Sigmoid colon (tissue), 7 donors: ENCODE measurements at places on chromosomes 2 and 18.

- H3K27ac ChIP-seq = no peak overlapping the region
- no peaks in the 10 kb centered on the region for H3K27me3 ChIP-seq
- H3K36me3 ChIP-seq = no peaks in the 10 kb centered on the region
- H3K4me3 ChIP-seq = no peak overlapping the region
- no peaks in the 10 kb centered on the region for H3K4me1 ChIP-seq
- no peak for DNase-seq
Observed at GRCh38 chr2:2926009-2926857, 451.4 kb downstream of the EIPR1 start.

DNA sequence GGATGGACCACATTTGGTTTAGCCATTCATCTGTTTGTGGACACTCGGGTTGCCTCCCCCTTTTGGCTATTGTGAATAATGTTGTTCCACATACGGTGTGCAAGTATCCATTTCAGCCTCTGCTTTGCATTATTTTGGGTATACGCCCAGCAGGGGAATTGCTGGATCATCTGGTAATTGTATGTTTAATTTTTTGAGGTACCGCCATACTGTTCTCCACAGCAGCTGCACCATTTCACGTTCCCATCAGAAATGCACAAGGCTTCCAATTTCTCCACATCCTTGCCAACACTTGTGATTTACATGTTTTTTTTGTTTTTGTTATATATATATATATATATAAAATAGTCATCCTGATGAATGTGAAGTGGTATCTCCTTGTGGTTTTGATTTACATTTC, 54.6 kb upstream of the TWIST2 start:
- H3K27me3 ChIP-seq = no peaks in the 10 kb centered on the region
- no peaks in the 10 kb centered on the region for H3K4me1 ChIP-seq
- no peak overlapping the region for H3K27ac ChIP-seq
- H3K4me3 ChIP-seq = no peak overlapping the region

GRCh38 chr2:979069-979928, 28.6 kb downstream of the SNTG2 start:
- H3K27me3 ChIP-seq = peaks cover 10% of the 10 kb centered on the region
- no peak for DNase-seq
- no peaks in the 10 kb centered on the region for H3K36me3 ChIP-seq
- no peaks in the 10 kb centered on the region for H3K4me1 ChIP-seq
- no peak overlapping the region for H3K27ac ChIP-seq
- no peak overlapping the region for H3K4me3 ChIP-seq

- H3K27ac ChIP-seq = no peak overlapping the region
- no peaks in the 10 kb centered on the region for H3K36me3 ChIP-seq
- no peak for DNase-seq
- no peak overlapping the region for H3K4me3 ChIP-seq
- no peaks in the 10 kb centered on the region for H3K27me3 ChIP-seq
Observed at GRCh38 chr18:3715231-3716080, 265.5 kb downstream of the TGIF1 start.

DNA sequence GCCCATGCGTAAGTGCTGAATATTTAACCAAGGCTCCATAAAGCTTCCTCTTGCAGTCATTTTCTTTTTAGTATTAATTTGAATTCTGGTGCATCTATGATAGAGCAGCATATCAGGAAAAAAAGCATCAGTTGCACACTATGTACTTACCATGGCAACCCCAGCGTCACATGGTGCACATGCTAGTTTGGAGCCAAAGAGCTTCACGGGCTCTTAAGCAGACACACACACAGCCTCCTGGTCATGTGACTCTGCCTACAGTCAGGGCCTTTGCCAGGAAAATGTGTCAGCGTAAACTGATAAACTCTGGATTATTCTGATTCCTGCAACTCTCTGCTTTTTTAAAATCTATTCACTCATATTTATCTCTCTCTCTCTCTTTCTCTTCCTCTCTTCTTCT, 30.2 kb downstream of the NYAP2 start:
- no peaks in the 10 kb centered on the region for H3K27me3 ChIP-seq
- DNase-seq = no peak
- no peaks in the 10 kb centered on the region for H3K4me1 ChIP-seq
- H3K4me3 ChIP-seq = no peak overlapping the region
- H3K36me3 ChIP-seq = no peaks in the 10 kb centered on the region

GRCh38 chr2:40240070-40240469, 211.8 kb downstream of the SLC8A1 start:
- peak; percentile 96 for DNase-seq
- H3K4me3 ChIP-seq = no peak overlapping the region
- no peaks in the 10 kb centered on the region for H3K36me3 ChIP-seq
- no peaks in the 10 kb centered on the region for H3K27me3 ChIP-seq
- H3K4me1 ChIP-seq = peaks cover 45% of the 10 kb centered on the region

DNA sequence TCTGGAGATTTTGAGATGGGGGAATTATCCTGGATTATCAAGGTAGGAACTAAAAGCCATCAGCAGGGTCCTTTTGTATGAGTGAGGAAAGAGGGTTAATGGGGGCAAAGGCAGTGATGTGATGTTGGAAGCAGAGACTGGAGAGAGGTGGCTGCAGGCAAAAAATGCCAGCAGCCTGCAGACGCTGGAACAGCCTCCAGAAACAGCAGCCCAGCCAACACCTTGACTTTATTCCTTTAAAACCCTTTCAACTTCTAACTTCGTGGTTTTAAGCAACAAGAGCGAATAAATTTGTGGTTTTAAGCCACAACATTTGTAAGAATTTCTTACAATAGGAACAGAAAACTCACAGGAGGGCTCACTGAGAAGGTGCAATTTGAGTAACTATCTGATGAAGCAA, 523.1 kb upstream of the HS6ST1 start:
- H3K4me1 ChIP-seq = no peaks in the 10 kb centered on the region
- H3K36me3 ChIP-seq = no peaks in the 10 kb centered on the region
- no peak overlapping the region for H3K4me3 ChIP-seq
- H3K27ac ChIP-seq = no peak overlapping the region

DNA sequence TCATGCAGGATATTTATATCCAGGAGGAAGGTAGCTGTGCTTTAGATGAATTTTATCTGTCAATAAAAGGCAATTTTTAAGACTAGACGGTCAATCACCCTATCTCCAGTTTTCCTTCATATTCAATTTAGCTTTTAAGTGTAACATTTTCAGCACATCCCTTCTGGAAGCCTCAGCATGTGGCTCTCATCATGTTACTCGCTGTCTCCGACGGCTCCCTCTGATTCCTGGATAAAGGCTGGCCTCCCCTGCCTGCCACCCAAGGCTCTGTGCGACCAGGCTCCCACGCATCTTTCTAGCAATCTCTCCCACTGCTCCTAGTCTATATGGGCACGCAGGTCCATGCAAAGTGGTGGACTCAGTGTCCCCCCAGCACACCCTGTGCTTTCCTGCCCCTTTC, 84.5 kb downstream of the MEP1B start:
- no peak overlapping the region for H3K4me3 ChIP-seq
- no peak overlapping the region for H3K27ac ChIP-seq
- no peaks in the 10 kb centered on the region for H3K36me3 ChIP-seq
- H3K4me1 ChIP-seq = no peaks in the 10 kb centered on the region

GRCh38 chr2:233566141-233566956, at the start of gene USP40:
TSS of gene USP40 (minus strand) at chr2:233566782. CDS start at chr2:233565554, 1,228 bp downstream.
- peak; percentile 94 for DNase-seq
- no peaks in the 10 kb centered on the region for H3K4me1 ChIP-seq
- H3K36me3 ChIP-seq = no peaks in the 10 kb centered on the region
- H3K27ac ChIP-seq = peak within 1 kb of the TSS; percentile 95
- peak within 1 kb of the TSS; percentile 94 for H3K4me3 ChIP-seq

GRCh38 chr2:48450936-48451602, 78.9 kb upstream of the STON1 start:
- H3K27ac ChIP-seq = no peak overlapping the region
- H3K4me3 ChIP-seq = no peak overlapping the region
- H3K27me3 ChIP-seq = no peaks in the 10 kb centered on the region
- peaks cover 17% of the 10 kb centered on the region for H3K36me3 ChIP-seq
- peaks cover 28% of the 10 kb centered on the region for H3K4me1 ChIP-seq

DNA sequence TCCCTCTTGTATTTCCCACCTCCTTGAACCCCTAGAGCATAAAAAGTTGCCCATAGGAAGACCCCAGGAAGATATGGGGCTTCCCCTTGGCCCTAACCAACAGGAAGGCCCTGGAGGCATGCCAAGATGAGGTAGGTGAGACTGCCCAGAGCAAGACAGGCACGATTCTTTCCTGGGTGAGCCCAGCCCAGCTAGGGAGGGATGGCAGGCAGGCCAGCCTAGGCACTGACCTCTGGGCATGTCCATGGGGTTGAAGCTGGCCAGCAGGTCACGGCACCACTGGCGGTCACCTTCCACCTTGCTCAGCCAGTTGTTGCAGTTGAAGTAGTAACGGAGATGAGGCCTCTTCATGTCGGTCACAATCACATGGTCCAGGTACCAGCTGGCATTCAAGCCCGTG, 17.6 kb downstream of the LOXHD1 start:
- DNase-seq = no peak
- H3K27ac ChIP-seq = no peak overlapping the region
- H3K27me3 ChIP-seq = no peaks in the 10 kb centered on the region
- no peak overlapping the region for H3K4me3 ChIP-seq

GRCh38 chr2:144252694-144253093, 267.2 kb downstream of the ZEB2 start:
- H3K4me1 ChIP-seq = no peaks in the 10 kb centered on the region
- no peaks in the 10 kb centered on the region for H3K27me3 ChIP-seq
- no peaks in the 10 kb centered on the region for H3K36me3 ChIP-seq
- DNase-seq = no peak

DNA sequence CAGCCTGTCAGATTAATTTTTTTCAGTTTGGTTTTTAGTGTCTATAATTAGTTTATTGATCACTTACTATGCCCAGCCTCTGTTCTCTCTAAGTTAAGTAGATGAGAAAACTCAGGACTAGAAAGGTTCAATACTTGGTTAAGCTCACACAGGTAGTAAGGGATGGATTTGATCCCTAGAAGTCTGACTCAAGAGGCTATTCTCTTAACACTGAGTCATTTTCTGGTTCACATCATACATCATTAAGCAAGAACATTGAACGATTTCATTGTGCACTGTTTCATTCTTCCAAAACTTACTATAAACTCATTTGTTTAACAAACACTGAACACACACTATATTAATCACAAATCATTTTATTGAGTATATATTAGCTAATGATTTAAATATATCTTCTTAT, 54.1 kb upstream of the SLC38A11 start:
- no peak overlapping the region for H3K27ac ChIP-seq
- H3K4me3 ChIP-seq = no peak overlapping the region
- no peaks in the 10 kb centered on the region for H3K4me1 ChIP-seq
- H3K27me3 ChIP-seq = no peaks in the 10 kb centered on the region
- H3K36me3 ChIP-seq = no peaks in the 10 kb centered on the region

- no peak overlapping the region for H3K27ac ChIP-seq
- no peaks in the 10 kb centered on the region for H3K36me3 ChIP-seq
- DNase-seq = no peak
- H3K4me1 ChIP-seq = no peaks in the 10 kb centered on the region
- no peaks in the 10 kb centered on the region for H3K27me3 ChIP-seq
Observed at GRCh38 chr2:31083234-31083993, 54.8 kb downstream of the GALNT14 start.

GRCh38 chr2:73448856-73449255, 63.2 kb downstream of the ALMS1 start:
- H3K4me3 ChIP-seq = no peak overlapping the region
- H3K4me1 ChIP-seq = no peaks in the 10 kb centered on the region
- no peak for DNase-seq
- H3K36me3 ChIP-seq = peaks cover 26% of the 10 kb centered on the region
- no peaks in the 10 kb centered on the region for H3K27me3 ChIP-seq
- no peak overlapping the region for H3K27ac ChIP-seq

GRCh38 chr2:226703514-226703913, 96.1 kb downstream of the IRS1 start:
- no peaks in the 10 kb centered on the region for H3K36me3 ChIP-seq
- H3K27me3 ChIP-seq = no peaks in the 10 kb centered on the region
- H3K4me1 ChIP-seq = no peaks in the 10 kb centered on the region
- DNase-seq = no peak
- no peak overlapping the region for H3K27ac ChIP-seq
- H3K4me3 ChIP-seq = no peak overlapping the region

DNA sequence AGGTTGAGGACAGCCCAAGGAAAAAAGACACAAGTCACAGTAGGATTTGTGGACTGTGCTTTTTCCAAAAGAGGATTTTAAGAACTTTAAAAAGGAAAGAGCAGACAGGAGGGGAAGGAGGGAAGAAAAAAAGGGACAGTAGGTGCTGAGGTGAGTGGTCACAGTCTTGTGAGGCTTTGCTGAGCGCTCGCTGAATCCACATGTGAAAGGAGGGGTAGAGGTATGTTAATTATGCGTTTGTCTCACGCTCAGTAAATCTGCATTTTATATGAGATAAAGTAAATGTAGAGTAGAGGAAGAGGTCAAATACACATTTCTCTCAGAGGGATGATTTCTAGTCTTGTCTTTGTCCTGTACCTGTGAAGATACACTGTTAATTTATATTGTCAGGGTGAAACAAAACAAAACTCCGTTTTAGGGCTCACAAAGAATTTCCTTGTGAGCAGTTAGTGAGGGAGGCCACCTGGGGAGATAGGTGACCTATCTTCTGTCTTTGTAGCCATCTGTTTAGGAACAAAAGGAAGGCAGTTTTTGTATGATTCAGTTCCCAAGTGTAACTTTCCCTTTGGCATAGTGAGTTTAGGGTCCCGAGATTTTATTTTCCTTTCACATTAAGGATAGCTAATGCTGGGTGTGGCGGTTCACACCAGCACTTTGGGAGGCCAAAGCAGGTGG, 25.3 kb downstream of the GNAL start:
- H3K4me1 ChIP-seq = no peaks in the 10 kb centered on the region
- H3K4me3 ChIP-seq = no peak overlapping the region
- no peaks in the 10 kb centered on the region for H3K27me3 ChIP-seq

GRCh38 chr18:63152791-63153190, 166.8 kb downstream of the BCL2 start:
- no peak overlapping the region for H3K27ac ChIP-seq
- no peak overlapping the region for H3K4me3 ChIP-seq
- H3K36me3 ChIP-seq = no peaks in the 10 kb centered on the region
- no peaks in the 10 kb centered on the region for H3K27me3 ChIP-seq
- DNase-seq = no peak
- H3K4me1 ChIP-seq = no peaks in the 10 kb centered on the region

GRCh38 chr2:101751875-101752619, 54.5 kb downstream of the MAP4K4 start:
- peaks cover 58% of the 10 kb centered on the region for H3K4me1 ChIP-seq
- no peak for DNase-seq
- H3K4me3 ChIP-seq = no peak overlapping the region
- H3K27me3 ChIP-seq = no peaks in the 10 kb centered on the region
- no peaks in the 10 kb centered on the region for H3K36me3 ChIP-seq
- H3K27ac ChIP-seq = peak overlapping the region; percentile 49

- H3K4me1 ChIP-seq = no peaks in the 10 kb centered on the region
- DNase-seq = no peak
- H3K27me3 ChIP-seq = no peaks in the 10 kb centered on the region
Observed at GRCh38 chr2:208542465-208543041, 136.0 kb downstream of the PTH2R start.

- H3K27ac ChIP-seq = peak overlapping the region; percentile 31
- no peaks in the 10 kb centered on the region for H3K36me3 ChIP-seq
- H3K4me1 ChIP-seq = peaks cover 11% of the 10 kb centered on the region
- H3K27me3 ChIP-seq = no peaks in the 10 kb centered on the region
- no peak overlapping the region for H3K4me3 ChIP-seq
Observed at GRCh38 chr2:183057333-183057985, 19.2 kb upstream of the NCKAP1 start.

- DNase-seq = no peak
- H3K4me1 ChIP-seq = no peaks in the 10 kb centered on the region
- no peaks in the 10 kb centered on the region for H3K27me3 ChIP-seq
- no peak overlapping the region for H3K4me3 ChIP-seq
Observed at GRCh38 chr2:158255257-158255656, 153.6 kb downstream of the UPP2 start.

GRCh38 chr2:109318150-109318948, 189.3 kb downstream of the SH3RF3 start:
- no peaks in the 10 kb centered on the region for H3K27me3 ChIP-seq
- peak overlapping the region; percentile 21 for H3K4me3 ChIP-seq
- H3K4me1 ChIP-seq = peaks cover 52% of the 10 kb centered on the region
- peak; percentile 95 for DNase-seq
